CD4-positive, alpha-beta T cell treated with Interleukin-6 for 4 hours (primary cell): ENCODE measurements at places on chromosomes 13 and 19.
A peak's percentile ranks its signal among the peaks of the same experiment; 100 is the strongest.

DNA sequence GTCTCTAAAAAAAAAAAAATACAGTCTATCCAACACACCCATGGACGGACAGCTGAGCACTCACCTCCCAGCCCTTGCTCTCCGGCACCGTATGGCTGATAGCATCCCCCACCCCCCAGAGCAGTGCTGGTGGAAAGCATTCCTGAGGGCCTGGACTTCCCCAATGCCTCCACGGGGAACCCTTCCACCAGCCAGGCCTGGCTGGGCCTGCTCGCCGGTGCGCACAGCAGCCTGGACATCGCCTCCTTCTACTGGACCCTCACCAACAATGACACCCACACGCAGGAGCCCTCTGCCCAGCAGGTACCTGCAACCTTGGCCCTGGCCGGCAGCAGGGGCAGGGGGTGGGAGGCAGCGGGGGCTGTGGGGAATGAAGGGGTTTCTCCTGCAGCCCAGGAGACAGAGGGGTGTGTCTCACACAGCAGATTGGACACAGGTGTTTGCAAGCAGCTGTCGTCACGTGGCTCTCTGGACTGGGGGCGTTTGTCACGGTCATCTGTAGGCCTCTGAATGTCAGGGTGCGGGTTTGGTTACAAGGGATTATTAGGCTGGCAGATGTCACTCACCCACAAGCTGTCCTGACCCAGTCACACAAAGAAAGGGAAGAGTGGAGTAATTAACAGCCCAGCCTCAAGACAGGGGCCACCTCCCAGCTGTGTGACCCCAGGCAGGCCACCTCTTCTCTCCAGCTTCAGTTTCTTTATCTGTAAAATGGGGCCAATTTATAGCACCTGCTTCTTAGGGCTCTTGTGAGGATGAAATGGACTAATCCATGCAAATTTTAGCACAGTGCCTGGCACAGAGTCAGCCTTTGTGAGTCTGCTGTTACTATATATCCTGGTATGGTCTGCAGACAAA, 19.3 kb downstream of the PLD3 start:
- no peak for DNase-seq

DNA sequence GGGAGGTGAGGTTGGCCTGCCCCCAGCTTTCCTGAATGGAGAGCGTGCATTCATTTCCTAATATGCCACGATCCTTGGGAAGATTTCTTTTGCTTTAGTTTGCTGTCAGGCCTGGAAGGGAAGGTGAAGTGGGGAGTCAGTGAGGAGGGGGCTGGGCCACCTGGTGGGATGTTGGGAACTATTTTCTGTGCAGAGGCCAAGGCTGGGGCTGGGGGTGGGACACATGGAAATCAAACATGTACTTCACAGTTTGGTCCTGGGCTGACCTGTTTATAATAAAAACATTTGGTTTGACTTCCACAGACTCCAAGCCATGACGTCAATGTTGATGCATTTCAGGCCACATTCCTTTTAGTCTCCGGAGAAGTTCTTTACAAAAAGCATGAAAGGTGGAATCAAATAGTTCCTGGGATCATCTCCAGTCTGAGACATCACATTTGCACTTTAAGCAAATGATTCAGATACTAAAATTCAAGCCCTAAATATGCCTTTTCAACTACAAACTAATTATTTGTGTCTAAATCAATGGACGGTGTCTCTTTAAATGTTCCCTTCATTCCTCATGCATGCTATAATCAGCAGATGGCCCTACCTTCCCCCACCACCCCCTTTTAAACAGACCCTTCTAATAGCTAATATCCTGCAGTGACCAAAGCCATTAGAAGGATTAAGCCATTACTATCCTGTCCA, 41.5 kb upstream of the MEDAG start:
- DNase-seq, result no peak

DNA sequence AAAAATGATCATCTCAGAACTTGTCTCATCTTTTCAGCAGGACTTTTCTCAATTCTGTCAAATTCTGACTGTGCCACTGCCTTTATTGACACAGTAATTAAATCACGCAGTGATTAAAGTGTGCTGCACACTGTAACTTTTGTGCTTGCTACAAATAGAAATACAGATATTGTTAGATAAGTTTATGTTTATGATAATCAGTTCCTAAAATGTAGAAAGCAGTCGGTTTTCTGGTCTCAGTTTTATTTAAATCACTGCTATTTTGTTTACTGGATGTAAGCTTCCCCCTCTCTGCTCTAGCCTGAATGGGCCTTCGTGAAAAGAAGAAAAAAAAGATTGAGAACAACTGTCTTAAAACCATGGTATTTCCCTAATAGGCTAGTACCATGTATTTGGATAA, 258.8 kb upstream of the STARD13 start:
- no peak for DNase-seq

GRCh38 chr13:26343816-26344215, 89.9 kb downstream of the CDK8 start:
- no peak for DNase-seq

GRCh38 chr19:48896191-48896720, 2.3 kb downstream of the TULP2 start:
- peak; percentile 75 for DNase-seq

DNA sequence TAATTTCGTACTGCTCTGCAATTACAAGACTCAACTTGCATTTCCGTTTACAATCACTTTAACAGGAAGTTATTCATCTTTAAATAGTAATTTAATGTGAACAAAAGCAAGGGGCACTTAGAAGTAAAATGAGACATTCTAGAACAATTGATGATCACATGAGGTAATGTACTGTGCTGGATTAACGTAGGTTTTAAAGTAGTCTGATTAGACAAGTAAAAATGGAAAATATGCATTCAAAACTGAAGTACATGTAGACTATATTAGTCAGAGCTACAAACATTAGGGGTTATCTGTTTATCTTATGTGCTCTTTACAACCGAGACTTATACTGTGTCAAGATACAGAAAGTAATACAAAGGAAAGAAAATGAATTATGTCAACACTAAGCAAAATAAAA, 1528.0 kb downstream of the SLITRK5 start:
- no peak for DNase-seq

DNA sequence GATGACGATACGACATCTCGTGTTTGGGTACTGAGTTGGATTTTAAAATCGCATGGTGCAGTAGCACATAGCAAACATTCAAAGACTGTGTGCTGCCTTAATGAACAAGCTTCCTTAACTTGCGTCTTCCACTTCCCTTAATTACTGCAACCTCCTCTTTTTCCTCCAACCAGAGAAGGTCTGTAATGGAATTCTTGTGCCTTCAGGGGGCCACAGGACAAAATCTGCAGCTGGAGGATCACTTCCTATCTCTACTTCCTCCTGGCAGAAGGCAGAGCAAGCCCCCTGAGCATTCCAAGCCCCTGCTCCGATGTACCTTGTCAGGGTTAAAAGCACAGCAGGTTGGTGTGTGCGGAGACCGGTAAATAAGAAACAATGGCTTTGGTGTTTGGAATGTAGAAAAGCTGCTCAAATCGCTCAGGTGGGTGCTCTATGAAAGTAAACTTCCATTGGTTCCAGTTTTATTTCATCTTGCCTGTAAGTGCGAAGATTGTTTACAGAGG, 151.3 kb upstream of the UQCRFS1 start:
- DNase-seq, result no peak

- no peak for DNase-seq
Measured at GRCh38 chr13:50887151-50887550, 22.4 kb upstream of the RNASEH2B start.

DNA sequence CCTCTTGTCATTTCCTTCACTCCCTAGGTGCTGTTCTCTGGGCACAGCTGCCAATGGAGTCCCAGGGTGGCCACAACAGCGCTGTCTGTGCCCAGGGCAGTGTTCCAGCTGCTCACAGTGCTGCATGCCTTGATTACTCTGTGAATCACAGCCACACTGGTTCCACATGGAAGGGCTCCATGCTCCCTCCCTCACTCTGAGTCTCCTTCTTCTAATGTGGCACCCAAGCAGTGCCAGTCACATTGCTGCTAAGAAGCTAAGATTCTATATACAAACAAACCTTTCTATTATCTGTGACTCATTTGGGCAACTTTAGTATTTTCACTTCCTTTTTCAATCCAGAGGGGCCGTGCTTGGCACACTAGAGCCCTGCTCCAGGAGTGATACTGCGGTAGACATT, 248.7 kb downstream of the TDRD3 start:
- no peak for DNase-seq

DNA sequence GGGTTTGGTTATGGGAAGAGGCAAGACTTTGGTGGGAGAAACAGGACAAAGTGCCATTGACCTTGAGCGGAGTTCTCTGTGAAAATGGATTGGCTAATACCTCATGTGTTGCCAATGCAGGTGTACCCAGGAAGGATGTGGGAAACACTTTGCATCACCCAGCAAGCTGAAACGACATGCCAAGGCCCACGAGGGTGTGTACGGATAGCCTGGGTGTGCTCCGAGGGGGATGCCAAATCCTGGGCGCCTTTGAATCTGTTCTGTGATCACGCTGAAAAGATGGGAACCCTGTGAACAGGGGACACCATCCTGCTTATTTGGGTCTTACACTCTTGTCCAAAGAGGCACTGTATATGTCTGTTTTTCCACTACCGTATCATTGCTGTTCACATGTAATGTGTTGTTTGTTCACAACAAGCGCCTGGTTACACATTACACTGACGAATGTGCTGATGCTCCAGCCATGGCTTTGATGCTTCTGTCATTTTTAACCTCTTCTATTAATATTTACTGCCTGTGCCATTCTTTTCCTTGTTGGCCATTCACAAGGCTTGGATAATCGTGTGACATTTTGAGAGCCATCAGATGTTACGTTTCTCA, 8.3 kb downstream of the GTF3A start:
- peak; percentile 35 for DNase-seq

DNA sequence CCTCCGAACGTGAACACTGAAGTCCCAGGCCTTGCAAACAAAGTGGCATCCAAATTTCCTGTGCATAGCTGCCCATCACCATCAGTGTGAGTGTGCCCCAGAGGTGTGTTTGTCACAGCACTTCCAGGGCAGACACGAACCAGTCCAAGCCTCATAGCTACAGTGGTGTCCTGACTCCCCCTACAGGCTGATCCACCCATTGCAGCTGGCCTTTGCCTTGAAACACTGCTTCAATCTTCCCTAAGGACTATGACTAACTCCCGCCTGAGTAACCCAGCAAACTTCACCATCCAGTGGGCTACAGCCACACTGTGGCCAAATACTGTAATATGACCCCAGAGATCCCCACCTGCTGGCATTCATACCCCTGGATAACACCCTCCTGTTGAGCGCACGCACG, 3.9 kb downstream of the ZNF266 start:
- peak; percentile 35 for DNase-seq

DNA sequence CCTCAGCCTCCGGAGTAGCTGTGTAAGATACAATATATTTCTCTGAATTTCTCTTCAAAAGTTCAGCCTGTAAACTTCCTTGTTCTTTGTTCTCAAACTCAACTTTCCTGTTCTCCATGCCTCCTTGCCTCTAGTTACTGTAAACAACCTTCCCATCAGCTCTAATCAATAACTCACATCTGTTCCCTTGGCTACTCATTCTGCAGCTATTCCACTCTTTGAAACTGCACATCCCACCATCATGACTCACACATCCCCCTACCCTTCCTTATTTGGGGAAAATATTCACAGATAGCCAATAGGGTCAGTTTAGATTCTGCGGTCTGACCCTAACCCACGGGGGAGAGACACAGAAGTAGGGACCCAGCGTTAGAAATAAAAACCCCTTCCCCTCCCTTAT, 2.0 kb downstream of the ZNF562 start:
- no peak for DNase-seq

GRCh38 chr19:54203151-54203611, 2.5 kb downstream of the RPS9 start:
- no peak for DNase-seq

DNA sequence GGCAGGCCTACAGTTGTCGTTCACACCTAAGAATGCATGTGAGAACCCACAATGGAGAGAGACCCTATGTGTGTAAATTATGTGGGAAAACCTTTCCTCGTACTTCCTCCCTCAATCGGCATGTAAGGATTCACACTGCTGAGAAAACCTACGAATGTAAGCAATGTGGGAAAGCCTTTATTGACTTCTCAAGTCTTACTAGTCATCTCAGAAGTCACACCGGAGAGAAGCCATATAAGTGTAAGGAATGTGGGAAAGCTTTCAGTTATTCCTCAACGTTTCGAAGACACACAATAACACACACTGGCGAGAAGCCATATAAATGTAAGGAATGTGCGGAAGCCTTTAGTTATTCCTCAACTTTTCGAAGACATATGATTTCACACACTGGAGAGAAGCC, 11.3 kb downstream of the ZNF555 start:
- no peak for DNase-seq

DNA sequence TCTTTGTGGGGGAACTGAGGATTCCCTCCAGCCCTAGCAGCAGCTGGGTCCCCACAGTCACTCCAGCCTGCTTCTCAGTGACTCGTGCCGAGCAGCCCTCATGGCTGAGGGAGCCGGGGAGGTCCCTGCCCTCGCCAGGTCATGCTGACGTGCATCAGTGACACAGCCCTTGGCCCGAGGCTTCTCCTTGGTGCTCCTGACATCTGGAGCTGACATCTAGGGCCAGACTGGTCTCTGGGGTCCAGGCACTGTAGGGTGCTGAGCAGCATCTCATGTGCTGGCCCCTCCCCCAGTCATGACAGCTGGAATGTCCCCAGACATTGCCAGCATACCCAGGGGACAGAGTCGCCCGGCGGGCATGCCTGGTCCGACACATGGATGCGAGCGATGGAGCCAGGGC, 14.4 kb downstream of the COMP start:
- no peak for DNase-seq

DNA sequence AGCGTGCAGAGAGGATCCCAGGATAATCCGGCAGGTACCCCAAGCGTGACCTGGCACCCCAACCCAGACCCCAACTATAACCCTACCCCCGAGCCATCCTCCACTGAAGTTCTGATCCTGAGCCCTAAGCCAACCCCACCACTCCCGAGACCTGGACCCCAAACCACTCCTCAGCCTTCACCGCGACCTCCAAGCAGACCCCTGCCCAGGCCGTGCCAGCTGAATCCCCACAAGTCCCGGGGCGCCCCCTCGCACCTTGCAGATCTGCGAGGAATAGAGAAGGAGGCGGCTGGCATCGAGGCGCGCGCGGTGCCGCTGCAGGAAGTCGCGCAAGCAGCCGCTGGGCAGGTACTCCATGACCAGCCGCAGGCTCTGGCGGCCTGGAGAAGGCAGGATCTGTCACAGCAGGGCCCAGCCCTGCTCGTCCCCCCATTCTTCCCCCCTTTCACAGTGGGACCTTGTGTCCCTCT, 10.1 kb upstream of the INSL3 start:
- DNase-seq, result no peak

- DNase-seq, result peak; percentile 55
Measured at GRCh38 chr13:28058866-28059613, 41.3 kb downstream of the FLT3 start.

- DNase-seq, result no peak
Measured at GRCh38 chr13:105936816-105937215, 598.6 kb downstream of the EFNB2 start.

DNA sequence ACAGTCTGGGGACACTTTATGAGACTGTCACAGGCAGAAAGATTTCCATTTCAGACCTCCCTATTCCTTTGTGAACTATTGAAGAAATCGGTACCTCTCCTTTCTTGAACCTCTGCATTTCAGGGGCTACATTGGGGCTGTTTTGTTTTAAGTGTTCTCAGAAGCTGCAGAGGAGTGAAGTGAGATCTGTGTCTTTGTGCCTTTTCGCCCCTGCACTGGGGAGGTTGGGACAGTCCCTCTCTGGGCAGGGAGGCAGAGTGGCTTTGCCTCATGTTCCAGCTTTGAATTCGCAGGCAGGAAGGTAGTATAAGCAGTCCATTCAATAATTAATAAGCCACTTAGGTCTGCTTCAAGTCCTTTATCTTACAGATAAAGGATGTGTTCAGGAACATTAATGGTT, 9.5 kb upstream of the AMER2 start:
- no peak for DNase-seq

GRCh38 chr13:89584058-89584620, 1763.3 kb upstream of the MIR17HG start:
- DNase-seq, result no peak
